Stimulated activated CD8-positive, alpha-beta memory T cell treated with anti-CD3 and anti-CD28 coated beads, Interleukin-4, amount 100 ng/mL, for 1 hour (primary cell): ENCODE measurements at places on chromosomes 7 and 10.

DNA sequence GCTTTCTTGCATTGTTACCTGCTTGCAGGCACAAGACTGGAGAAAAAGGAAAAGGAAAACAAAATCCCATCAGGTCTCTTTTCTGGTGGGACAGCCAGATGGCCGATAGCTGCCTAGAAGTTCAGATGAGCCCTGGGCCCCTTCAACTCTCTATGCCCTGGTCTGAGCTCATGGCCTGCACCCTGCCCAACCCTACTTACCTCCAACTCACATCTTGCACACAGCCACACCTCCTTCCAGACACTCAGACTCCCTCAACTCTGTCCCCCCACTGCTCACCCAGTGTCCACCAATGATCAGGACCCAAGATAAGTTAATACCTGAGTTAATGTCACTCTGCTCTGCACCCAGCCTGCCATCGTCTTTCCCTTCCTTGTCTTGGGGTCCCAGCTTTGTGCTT, 10.9 kb downstream of the RBP3 start:
- no peak for DNase-seq

GRCh38 chr10:126895214-126895781, 9.9 kb upstream of the DOCK1 start:
- no peak for DNase-seq

- DNase-seq = no peak
These were observed 49.1 kb downstream of the KIF20B start for GRCh38 chr10:89750441-89750840.

DNA sequence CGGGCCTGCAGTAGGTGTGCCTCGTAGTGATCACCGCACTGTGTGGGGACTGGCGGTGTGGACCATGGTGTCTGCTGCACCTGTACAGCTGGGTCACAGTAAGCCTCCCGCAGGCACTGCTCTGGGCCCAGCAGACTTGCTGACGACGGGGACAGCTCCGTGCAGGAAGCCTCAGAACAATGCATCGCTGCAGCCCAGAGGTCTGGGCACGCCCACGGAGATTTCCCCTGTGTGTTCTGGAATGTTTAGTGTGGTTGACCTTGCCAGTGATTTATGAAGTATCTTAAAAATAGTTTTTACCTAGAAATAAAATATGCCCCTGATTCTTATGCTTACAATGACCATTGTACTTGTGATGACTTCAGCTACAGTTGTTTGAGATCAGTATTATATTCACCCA, 59.1 kb upstream of the ZNF32 start:
- DNase-seq = no peak

- DNase-seq = no peak
These were observed 4.0 kb downstream of the CDHR1 start for GRCh38 chr10:84198206-84198915.
